ENCODE measurements at places on chromosomes 6 and 20. TPM values are rescaled to one million over a fixed set of nuclear protein-coding genes. Genes with fewer than 3 reads are reported as not detected.

Gene ARFGEF3
- 0.15 TPM for total RNA-seq

Gene VGLL2
- not detected for total RNA-seq

Gene SEMG1
- not detected for total RNA-seq

Gene SAPCD1
- 19.2 TPM for total RNA-seq
